Activated T-cell treated with anti-CD3 and anti-CD28 coated beads for 24 hours (primary cell): ENCODE measurements at places on chromosomes 5 and 9.

GRCh38 chr9:88915916-88916315 lies 75.4 kb upstream of the S1PR3 start:
- DNase-seq = no peak

DNA sequence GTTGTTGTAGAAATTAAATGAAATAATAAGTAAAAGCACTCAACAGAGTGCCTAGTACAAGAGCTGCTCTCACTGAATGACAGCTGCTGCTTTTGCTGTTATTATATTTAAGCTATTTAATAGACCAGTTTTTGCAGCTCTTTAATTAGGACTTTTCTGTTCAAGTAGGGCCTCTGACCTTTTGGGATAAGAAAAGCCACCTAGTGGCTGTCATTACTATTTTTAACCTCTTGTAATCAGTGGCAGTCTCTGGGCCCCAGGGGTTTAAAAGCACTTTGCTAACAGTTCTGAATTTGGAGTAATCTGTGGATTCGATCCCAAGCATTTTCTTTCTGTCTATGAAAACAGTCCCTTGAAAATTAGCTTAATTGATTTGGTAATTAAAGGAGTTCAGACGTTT lies 121.1 kb downstream of the NUDT12 start:
- no peak for DNase-seq

- peak; percentile 10 for DNase-seq
Measured at GRCh38 chr9:88387552-88388202, 567 bp upstream of the SPIN1 start.

GRCh38 chr5:142680605-142681259 lies 5.2 kb downstream of the FGF1 start:
- DNase-seq = no peak

- DNase-seq = no peak
Measured at GRCh38 chr5:10736354-10736753, 24.7 kb downstream of the DAP start.

DNA sequence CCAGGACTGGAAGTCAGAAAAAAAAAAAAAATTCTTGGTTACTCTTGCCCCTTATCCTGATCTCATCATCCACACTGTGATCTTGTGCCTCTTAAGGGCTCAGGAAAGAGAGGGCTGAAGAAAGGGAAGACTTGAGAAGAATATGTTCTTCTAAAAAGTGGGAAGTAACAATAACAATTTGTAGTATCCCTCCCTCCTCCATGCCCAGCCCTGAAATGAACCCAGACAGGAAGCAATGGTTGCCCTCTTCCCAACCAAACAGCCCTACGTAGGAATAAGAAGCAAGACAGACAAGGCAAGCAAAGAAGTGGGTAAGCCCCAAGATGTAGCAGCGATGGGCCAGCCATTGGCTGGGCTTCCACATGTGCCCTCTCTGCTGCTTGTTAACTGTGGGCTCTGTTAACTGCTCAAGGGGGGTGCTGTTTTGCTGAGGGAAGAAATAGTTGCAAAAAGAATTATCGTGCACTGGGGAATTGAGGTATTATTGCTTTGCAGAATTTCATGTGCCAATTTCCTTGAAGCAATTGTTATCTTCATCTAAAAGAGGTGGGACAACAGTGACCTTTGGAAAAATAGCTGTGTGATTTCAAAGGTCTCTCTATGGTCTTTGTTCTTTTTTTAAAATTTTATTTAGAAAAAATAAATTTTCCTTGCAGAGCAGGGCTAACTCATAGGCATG lies 146.6 kb upstream of the PCA3 start:
- DNase-seq = no peak

GRCh38 chr9:7509576-7510145 lies 289.9 kb downstream of the DMAC1 start:
- DNase-seq = no peak

GRCh38 chr5:138770291-138770690 lies 17.1 kb downstream of the CTNNA1 start:
- no peak for DNase-seq

DNA sequence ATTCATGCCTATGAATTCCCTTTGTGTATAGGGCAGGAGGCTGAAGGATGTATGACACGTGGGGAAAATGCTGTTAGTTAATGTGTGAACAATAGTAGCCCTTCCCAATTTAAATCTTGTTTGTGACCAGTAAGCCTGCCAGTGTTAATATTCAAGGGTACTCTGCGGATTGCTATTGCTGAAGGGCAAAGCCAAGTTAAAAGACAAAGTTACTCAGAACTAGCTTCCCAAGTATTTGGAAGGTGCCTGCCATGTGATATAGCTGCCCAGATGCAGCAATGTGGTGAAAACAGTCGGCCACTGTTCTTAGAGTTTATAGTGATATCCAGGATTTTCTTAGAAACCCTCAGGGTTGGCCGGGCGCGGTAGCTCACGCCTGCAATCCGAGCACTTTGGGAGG lies 34.6 kb downstream of the MARVELD2 start:
- DNase-seq = no peak

DNA sequence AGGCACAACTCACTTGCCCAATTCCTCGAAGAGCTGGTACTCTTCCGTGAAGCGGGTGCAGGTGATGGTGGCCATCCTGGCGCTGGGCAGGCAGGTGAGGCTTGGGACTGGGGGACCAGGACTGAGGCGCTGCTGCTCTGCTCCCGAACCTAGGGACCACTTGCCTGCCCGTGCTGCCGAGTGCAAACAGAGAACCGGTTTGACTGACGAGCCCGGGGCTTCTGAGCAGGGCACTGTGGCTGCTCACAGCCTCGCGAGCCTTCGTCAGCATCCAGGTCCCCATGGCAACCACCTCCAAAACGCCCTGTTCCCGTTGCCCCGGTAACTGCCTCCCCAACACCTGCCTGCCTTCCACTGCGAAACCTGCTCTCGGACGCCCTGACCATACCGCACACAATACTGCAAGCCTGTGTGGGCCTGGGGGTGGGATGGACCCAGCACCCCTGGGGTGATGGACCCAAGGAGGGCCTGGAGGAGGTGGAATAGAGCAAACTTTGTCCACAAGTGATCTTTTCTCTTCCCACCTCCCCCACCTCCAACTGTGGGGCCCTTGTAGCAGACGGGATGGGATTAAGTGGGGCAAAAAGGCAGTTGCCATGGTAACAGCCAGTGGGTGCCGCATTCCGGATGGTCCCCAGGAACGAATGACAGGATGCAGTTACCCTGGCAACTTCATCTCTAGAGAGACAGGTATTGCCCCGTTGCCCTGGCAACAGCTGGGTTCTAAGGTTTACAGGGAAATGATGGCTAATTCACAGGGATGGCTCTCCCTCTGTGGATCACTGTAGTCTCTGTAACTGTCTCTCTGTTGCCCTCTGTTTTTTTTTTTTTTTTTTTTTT lies at the start of gene CAMK2A:
CAMK2A (minus strand) TSS at position 223 of the 840 bp plus-strand sequence; CDS start at position 75, 148 bp downstream.
- no peak for DNase-seq

DNA sequence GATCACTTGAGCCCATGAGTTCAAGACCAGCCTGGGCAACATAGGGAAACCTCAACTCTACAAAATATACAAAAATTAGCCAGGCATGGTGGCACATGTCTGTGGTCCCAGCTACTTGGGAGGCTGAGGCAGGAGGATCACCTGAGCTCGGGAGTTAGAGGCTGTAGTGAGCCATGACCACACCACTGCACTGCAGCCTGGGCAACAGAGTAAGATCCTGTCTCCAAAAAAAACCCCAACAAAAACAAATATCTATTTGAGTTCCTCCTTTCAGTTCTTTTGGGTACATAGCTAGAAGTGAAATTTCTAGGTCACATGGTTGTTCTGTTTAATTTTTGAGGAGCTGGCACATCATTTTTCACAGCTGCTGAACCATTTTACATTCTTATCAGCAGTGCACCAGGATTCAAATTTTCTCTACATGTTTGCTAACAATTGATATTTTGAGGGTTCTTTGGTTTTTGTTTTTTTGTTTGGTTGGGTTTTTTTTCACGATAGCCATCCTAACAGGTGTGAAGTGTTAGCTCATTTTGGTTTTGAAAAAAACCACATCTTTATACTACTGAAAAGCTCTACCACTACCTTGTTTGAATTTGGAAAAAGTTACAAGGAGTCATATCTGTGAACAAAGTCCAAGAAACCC lies 176.9 kb upstream of the SLC12A2 start:
- no peak for DNase-seq

DNA sequence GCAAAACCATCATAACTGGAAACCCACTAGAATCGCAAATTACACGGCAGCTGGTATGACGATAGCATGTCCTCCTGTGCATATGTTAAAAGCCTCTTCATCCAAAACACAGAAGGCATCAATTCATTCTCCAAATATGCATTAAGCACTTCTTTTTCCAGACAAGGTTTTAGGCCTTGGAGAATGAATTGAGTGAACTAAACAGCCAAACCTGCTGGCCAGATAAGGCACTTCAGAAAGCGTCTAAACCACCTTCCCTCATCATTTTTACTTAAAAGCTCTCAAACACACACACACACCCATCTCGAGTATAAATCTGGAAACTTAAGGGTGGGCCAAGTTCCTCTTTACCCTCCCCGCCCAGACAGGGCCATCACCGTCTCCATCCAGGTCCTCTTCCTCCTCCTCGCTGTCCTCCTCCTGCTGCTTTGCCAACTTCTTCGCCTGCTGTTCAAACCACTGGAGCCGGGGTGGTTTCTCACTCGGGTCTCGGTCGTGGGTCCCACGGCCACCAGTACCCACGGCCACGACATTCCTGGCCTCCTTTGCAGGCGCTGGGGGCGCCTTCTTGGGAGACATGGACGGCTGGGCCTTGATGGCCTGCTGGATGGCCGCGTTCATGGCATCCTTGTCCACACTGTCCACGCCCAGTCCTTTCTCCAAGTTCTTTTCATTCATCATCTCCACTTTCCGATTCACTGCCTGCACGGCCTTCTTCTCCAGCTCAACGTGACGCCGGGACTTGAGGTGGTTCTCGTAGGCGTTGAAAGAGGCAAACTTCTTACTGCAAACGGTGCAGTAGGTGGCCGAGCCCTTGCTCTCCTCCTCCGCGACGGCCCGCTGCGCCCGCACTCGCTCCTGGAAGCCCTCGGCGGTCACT lies 696 bp downstream of the ZNF622 start:
- no peak for DNase-seq

DNA sequence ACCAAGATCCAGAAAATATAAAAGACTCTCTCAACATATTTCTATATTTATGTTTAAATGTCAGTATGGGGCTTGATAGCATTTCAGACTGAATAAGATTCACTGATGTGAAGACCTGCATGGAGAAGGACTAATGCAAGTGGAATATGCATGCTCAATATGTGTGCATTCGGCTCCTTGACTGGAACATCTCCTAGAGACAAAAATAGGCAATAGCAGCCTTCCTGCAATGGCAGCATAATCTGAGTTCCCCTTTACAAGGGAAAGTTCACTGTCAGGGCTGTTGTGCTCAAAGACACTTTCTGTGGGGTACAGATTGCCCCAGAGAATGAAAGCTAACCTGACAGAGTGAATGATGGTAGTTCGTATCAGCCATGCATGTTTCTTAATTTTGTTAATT lies 42.4 kb downstream of the STARD4 start:
- DNase-seq = no peak

DNA sequence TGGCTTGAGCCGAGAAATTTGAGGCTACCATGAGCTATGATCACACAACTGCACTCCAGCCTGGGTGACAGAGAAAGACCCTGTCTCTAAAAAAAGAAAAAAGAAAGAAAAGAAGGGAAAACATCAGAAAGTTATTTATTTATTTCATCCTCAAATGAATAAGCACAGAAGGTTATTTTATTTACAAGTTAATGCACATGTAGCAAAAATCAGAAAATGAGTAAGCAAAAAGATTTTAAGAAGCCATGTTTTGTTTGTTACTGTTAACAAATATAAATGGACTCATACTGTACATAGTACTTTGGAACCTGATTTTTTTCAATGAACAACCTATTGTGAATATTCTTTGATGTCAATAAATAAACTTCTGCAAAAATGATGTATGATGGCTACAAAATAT lies 47.2 kb downstream of the NRG2 start:
- DNase-seq = no peak

- no peak for DNase-seq
Measured at GRCh38 chr9:104905931-104906330, 22.0 kb downstream of the ABCA1 start.

- DNase-seq = no peak
Measured at GRCh38 chr5:92424785-92425426, 1041.8 kb upstream of the ARRDC3 start.

DNA sequence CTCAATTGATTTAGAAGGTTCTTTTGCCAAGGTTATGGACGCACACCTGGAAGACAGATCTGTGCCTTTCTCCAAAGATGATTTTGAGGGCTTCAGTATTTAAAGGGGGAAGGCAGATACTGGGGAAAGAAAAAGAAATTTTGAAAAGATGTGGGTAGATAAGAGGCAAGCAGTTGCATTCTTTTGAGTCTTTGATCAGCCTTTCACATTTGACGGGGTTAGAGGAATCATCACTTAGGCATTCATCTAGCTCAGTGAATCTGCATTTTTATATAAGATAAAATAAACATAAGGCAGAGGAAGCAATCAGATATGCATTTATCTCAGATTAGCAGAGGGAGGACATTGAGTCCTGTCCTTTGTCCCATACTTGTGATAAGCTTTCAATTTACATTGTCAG lies 243.4 kb upstream of the RAI14 start:
- no peak for DNase-seq

DNA sequence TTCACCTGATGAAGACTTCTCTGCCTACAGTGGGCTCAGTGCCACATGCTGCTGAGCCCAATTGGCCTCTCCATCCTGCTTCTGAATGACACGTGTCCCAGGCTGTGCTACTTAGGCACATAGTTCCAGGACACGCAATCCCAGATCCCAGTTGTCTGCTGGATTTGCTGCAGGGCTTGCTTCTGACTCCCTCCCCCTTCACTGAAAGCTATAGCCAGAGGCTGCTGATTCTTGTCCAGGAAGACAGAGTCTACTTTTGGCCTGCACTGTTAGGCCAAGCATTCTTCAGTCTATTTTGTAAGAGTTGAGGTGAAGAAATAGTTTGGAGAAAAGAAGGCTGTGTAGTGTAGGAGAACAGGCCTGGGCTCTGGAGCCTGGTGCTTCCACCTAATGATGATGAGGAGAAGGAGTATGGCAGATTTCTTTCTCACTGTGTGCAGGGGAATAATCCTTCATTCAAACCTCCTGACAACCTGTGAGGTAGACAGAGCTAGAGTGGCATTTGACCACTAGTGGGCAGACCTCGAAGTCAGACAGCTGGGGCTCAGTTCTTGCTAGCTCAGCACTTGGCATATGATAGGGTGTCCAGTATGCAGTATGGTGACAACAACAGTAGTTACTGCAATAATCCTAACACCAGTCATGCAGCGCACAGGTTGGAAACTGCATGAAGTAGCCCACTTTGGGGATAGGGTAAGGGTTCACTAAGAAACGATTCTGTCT lies 19.5 kb upstream of the ASPN start:
- no peak for DNase-seq

DNA sequence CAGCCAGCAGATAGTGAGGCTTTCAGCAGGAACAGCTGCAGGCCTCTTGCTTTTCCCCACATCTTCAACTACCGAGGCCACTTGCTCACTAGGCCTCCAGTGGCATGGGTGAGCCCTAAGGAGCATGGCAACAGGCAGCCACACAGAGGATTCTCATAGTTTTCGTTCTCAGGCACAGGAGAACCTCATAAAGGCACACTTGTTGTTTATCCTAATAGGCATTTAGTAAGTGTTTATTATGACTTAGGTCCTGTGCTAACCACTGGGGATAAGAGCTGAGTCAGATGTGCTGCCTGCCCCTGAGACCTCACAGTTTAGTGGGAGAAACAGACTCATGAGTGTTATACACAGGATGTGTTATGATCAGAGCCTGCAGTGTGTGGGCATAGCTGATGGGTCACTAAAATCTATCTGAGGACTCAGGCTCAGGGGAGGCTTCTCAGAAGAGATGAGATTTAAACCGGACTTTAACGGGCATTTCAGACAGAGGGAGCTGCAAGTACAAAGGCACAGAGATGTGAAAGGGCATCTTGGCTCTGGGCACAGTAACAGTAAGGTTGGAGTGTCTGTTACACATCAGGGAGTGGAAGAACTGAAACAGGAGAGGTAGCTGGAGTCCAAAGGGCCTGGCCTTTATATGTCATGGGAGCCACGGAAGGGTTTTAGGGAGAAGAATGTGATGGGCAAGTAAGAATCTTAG lies 21.0 kb upstream of the HEMGN start:
- DNase-seq = no peak
